ENCODE measurements at places on chromosomes 7 and 10. TPM values are rescaled to one million over a fixed set of nuclear protein-coding genes. Genes with fewer than 3 reads are reported as not detected.

BHLHA15 gene
- total RNA-seq, result not detected

SFRP4 gene
- not detected for total RNA-seq

ERV3-1 gene
- total RNA-seq, result 12.8 TPM

CHST3 gene
- 0.03 TPM for total RNA-seq

TUBAL3 gene
- not detected for total RNA-seq

All from activated naive CD4-positive, alpha-beta T cell treated with anti-CD3 and anti-CD28 coated beads, Interleukin-2, amount 10 ng/mL, durations not matched to agents 5 hours and 36 hours (primary cell).